Thyroid gland (tissue), 4 donors: ENCODE measurements at places on chromosomes 3 and 15. TPM values are rescaled to one million over a fixed set of nuclear protein-coding genes. Genes with fewer than 3 reads are reported as not detected.
A peak's percentile ranks its signal among the peaks of the same experiment; 100 is the strongest.

Gene NR2E3
- total RNA-seq, result 0.54 TPM

Gene LRRIQ4
- total RNA-seq, result not detected

Gene FSIP1
- 2.5 TPM for total RNA-seq

GRCh38 chr3:112561484-112561733 lies 353 bp downstream of the ATG3 start:
- H3K27ac ChIP-seq, result peak overlapping the region; percentile 96
- H3K4me1 ChIP-seq, result peaks cover 24% of the 10 kb centered on the region
- H3K36me3 ChIP-seq, result no peaks in the 10 kb centered on the region
- no peaks in the 10 kb centered on the region for H3K27me3 ChIP-seq
- peak; percentile 75 for DNase-seq

DNA sequence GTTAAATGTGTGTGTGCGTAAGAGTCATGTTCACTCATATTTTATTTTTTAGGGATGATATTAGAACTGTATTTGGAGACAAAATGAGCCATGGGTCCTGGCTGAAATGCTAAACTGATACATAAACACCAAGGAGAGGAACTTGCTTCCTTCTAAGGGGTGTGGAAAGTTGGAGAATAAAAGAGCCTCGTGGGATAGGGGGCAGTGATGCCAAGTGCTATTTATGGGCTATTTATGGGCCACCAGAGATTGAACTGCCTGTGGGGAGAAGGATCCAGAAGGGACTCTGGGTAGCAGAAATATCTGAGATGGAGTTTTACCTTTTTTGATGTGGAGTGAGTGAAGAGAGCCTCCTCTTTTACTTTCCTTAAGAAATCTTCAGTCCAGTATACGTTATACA lies 1.8 kb upstream of the ARNT2 start:
- H3K27ac ChIP-seq, result no peak overlapping the region
- no peak overlapping the region for H3K4me3 ChIP-seq
- peaks cover 13% of the 10 kb centered on the region for H3K4me1 ChIP-seq
- H3K36me3 ChIP-seq, result no peaks in the 10 kb centered on the region
- DNase-seq, result no peak

DNA sequence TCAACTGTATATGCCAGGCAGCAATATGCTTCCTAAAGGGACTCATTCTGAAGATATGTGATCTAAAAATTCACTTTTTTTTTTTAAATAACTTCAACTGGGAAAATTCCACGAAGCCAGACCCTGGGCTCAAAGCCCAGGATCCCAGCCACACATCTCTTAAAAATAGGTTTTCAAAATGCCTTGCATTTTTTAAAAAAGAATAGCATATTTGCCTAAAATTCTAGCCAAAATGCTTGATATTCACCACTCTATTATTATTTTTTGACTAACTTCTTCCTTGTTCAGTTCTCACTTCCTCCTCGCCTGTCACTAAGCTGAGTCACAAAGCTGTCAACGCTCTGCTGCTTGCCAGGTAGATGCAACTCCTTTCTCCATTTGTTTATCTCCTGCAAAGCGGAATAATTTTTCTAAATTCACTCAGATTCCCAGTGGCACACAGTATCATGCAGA lies 28.0 kb upstream of the VGLL4 start:
- H3K36me3 ChIP-seq, result no peaks in the 10 kb centered on the region
- no peak overlapping the region for H3K27ac ChIP-seq
- peaks cover 19% of the 10 kb centered on the region for H3K4me1 ChIP-seq
- peak; percentile 18 for DNase-seq
- no peak overlapping the region for H3K4me3 ChIP-seq
- H3K27me3 ChIP-seq, result no peaks in the 10 kb centered on the region

GRCh38 chr3:182709306-182709705 lies 84.0 kb upstream of the ATP11B start:
- H3K27ac ChIP-seq, result no peak overlapping the region
- no peak for DNase-seq

DNA sequence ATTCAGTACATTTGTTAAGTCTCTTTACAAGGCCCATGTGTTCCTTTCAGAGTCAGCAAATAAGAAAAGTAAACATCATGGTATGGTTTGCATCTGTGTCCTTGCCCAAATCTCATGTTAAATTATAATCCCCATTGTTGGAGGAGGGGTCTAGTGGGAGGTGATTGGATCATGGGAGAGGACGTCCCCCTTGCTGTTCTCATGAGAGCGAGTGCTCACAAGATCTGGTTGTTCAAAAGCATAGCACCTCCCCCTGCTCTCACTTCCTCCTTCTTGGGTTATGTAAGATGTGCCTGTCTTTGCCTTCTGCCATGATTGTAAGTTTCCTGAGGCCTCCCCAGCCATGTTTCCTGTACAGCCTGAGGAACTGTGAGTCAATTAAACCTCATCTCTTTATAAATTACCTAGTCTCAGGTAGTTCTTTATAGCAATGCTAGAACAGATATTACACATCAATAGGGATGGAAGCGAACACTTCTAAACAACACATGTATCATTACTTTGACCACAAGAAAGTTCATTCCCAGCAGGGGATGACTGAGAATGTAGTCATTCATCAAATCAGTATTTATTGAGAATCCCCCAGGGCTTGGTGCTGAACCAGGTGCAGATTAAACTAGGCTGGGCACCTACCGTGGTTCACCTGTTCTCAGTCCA lies 4.1 kb downstream of the EFCAB12 start:
- H3K27me3 ChIP-seq, result no peaks in the 10 kb centered on the region
- no peaks in the 10 kb centered on the region for H3K36me3 ChIP-seq
- H3K4me1 ChIP-seq, result peaks cover 11% of the 10 kb centered on the region
- no peak overlapping the region for H3K4me3 ChIP-seq
- no peak overlapping the region for H3K27ac ChIP-seq

DNA sequence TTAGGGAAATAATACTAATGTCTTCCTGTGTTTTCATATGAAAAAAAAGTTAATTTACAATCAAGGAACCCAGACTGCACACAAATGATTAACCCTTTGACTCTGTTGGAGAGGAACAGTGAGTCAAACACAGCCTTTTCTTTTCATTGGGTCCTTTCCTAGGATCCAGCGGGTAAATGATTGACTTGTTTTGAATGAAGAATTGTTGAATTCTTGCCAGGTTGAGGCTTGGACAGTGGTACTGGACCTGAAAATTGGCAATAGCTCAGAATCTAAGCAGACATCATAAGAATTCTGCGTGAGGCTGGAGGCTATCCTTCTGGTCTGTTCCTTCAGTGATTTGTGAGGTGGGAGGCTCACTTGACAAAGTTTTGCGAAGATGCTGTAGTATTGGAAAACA lies 143.0 kb downstream of the RYR3 start:
- no peaks in the 10 kb centered on the region for H3K4me1 ChIP-seq
- H3K27me3 ChIP-seq, result no peaks in the 10 kb centered on the region
- DNase-seq, result no peak
- no peaks in the 10 kb centered on the region for H3K36me3 ChIP-seq
- H3K27ac ChIP-seq, result no peak overlapping the region

GRCh38 chr3:81776643-81777042 lies 15.2 kb upstream of the GBE1 start:
- H3K27me3 ChIP-seq, result no peaks in the 10 kb centered on the region
- H3K36me3 ChIP-seq, result no peaks in the 10 kb centered on the region
- DNase-seq, result no peak
- no peak overlapping the region for H3K27ac ChIP-seq
- no peaks in the 10 kb centered on the region for H3K4me1 ChIP-seq

DNA sequence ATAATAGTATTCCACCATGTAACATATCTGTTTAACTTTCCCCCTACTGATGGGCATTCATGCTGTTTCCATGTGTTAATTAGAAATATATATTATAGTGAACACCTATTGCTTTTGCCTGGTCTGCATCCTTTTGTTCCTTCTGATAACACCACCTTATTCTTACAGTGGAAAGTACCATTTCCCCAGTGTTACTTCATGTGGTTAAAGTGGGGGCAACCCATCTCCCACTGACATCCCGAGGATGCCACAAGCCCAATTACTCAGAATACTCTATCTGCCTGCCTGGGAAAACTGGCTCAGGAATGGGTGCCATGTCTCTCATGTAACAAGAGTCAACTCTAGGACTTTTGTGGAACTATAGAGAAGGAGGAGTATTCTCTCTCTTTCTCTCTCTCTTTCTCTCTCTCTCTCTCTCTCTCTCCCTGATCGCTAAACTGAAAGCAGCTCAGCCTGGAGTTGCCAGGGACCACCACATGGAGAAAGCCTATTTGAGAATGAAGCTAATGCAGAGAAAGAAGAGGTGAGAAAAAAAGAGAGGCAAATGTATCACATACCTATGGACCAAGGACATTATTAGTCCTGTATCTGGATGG lies 66.4 kb upstream of the PPIB start:
- no peak overlapping the region for H3K4me3 ChIP-seq

- H3K36me3 ChIP-seq, result peaks cover 5% of the 10 kb centered on the region
- H3K4me3 ChIP-seq, result no peak overlapping the region
- peak; percentile 83 for DNase-seq
- H3K27ac ChIP-seq, result peak overlapping the region; percentile 60
Observed at GRCh38 chr3:25592510-25592968, 72.2 kb downstream of the TOP2B start.

DNA sequence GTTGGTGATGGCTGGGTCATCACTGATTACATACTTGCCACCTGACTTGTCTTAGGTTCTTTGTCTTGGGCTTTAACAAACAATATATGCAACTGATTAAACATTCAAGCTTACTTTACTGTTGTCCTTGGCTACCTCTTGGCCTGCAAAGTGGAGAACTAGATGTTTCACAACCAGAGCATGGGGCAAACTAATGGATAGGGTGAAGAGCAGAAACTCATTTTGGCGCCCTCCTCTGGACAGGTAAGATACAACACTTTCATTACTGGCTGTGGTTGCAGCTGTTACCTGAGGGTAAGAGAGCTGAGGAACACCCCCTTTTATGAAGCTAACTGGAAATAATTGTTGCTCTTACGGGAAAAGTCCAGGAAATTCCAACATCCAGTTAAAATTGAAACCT lies 262.1 kb downstream of the NAALADL2 start:
- no peak overlapping the region for H3K27ac ChIP-seq
- no peaks in the 10 kb centered on the region for H3K36me3 ChIP-seq
- no peaks in the 10 kb centered on the region for H3K27me3 ChIP-seq
- no peaks in the 10 kb centered on the region for H3K4me1 ChIP-seq
- DNase-seq, result no peak

GRCh38 chr15:89346516-89347231 lies 12.1 kb upstream of the POLG start:
- H3K27ac ChIP-seq, result no peak overlapping the region
- peaks cover 4% of the 10 kb centered on the region for H3K4me1 ChIP-seq
- no peak overlapping the region for H3K4me3 ChIP-seq
- no peaks in the 10 kb centered on the region for H3K27me3 ChIP-seq
- H3K36me3 ChIP-seq, result no peaks in the 10 kb centered on the region
- no peak for DNase-seq

DNA sequence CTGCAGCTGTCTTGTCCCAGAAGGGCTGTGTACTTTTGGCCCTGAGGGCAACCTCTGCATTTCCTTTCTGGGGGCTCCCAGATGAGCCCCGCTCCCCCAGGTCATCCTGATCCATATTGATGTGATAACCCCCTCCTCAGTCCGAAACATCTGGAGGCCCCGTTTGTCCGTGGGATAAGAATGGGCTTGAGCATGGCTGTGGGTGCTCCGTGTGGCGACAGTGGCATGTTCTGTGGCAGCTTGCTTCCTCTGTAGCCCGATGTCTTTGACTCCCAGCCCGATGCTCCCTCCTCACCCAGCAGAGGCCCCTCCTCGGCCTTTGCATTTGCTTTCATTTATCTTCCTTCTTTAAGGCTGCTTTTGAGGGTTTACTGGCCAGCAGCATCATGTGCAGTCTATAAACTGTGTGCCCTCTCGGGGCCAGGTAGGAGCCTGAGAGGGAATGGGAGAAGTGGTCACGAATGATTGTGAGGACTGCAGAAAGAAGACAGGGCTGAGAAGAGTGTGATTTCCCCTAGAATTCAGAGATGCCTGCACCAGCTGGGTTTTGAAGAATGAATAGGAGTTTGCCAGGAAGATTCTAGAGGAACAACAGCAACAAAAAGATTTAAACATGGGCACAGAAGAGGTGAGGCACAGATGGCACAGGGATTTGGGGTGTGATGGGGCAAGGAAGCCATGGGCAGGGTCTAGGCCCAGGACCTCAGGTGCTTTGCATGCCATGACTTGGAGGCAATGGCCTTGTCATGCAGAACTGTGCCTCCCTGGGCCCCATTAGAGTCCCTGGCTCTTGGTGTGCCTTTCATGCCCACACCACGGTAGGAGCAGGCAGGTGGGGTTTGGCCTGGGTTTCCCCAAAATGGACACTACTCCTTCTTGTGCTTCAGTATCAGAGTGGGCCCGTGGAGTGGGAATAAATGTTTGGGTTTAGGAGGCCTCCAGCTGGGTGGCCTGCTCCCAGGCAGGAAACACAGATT lies 34.2 kb downstream of the APBA2 start:
- H3K27me3 ChIP-seq, result no peaks in the 10 kb centered on the region
- no peak for DNase-seq
- no peak overlapping the region for H3K4me3 ChIP-seq
- H3K36me3 ChIP-seq, result no peaks in the 10 kb centered on the region
- no peak overlapping the region for H3K27ac ChIP-seq
